Left lung (tissue), 14 donors: ENCODE measurements at places on chromosomes 12 and 14.

- no peak overlapping the region for H3K4me3 ChIP-seq
- no peak overlapping the region for H3K27ac ChIP-seq
- no peak for DNase-seq
- no peaks in the 10 kb centered on the region for H3K36me3 ChIP-seq
- no peaks in the 10 kb centered on the region for H3K4me1 ChIP-seq
- H3K27me3 ChIP-seq = no peaks in the 10 kb centered on the region
Measured at GRCh38 chr12:127925971-127926370, 341.0 kb upstream of the TMEM132C start.

GRCh38 chr14:68157971-68158371, 338.4 kb downstream of the RAD51B start:
- no peak overlapping the region for H3K4me3 ChIP-seq
- H3K4me1 ChIP-seq = no peaks in the 10 kb centered on the region
- no peak for DNase-seq
- no peaks in the 10 kb centered on the region for H3K27me3 ChIP-seq

- H3K4me1 ChIP-seq = peaks cover 9% of the 10 kb centered on the region
- H3K27me3 ChIP-seq = no peaks in the 10 kb centered on the region
- H3K27ac ChIP-seq = peak overlapping the region; percentile 82
- peaks cover 32% of the 10 kb centered on the region for H3K36me3 ChIP-seq
- H3K4me3 ChIP-seq = no peak overlapping the region
- no peak for DNase-seq
Measured at GRCh38 chr12:53659011-53659551, 16.8 kb downstream of the ATP5MC2 start.

DNA sequence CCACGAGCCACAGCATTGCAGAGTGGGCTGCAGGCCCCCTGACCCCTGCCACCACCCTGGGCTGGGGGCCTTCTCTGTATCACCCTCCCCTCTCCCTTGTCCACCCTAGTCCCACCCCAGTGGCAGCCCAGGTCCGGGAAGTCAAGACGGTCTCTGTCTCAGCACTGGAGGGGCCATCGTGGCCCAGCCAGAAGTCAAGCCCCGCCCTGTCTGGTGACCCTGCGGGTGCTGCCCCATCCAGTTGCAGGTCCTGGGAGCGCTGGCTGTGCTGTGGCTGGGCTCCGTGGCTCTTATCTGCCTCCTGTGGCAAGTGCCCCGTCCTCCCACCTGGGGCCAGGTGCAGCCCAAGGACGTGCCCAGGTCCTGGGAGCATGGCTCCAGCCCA, 2.7 kb downstream of the PLD4 start:
- no peak overlapping the region for H3K4me3 ChIP-seq
- H3K4me1 ChIP-seq = peaks cover 12% of the 10 kb centered on the region
- H3K27ac ChIP-seq = no peak overlapping the region
- peak; percentile 69 for DNase-seq
- peaks cover 32% of the 10 kb centered on the region for H3K27me3 ChIP-seq
- H3K36me3 ChIP-seq = no peaks in the 10 kb centered on the region
